Lung microvascular endothelial cell (primary cell): ENCODE measurements at places on chromosomes 16 and 17. TPM values are rescaled to one million over a fixed set of nuclear protein-coding genes. Genes with fewer than 3 reads are reported as not detected.

Gene ADAD2
- total RNA-seq: not detected in 2 replicates

Gene PABPN1L
- not detected in 2 replicates for total RNA-seq

Gene MEIOB
- total RNA-seq: not detected in 2 replicates

Gene DNAH17
- under 0.01 and 0.40 TPM in 2 replicates for total RNA-seq

Gene METTL2A
- 11.3 and 15.9 TPM in 2 replicates for total RNA-seq

- no peak for DNase-seq
These were observed 2.8 kb downstream of the MEOX1 start for GRCh38 chr17:43658900-43659299.

- no peak for DNase-seq
These were observed 13.0 kb downstream of the PITPNC1 start for GRCh38 chr17:67390006-67390645.

GRCh38 chr16:22751104-22751667 is 62.8 kb upstream of the HS3ST2 start:
- no peak for DNase-seq

- DNase-seq: no peak
These were observed 3.4 kb upstream of the ACSF3 start for GRCh38 chr16:89090182-89090630.

- no peak for DNase-seq
These were observed 155.1 kb downstream of the CHD9 start for GRCh38 chr16:53209877-53210276.

DNA sequence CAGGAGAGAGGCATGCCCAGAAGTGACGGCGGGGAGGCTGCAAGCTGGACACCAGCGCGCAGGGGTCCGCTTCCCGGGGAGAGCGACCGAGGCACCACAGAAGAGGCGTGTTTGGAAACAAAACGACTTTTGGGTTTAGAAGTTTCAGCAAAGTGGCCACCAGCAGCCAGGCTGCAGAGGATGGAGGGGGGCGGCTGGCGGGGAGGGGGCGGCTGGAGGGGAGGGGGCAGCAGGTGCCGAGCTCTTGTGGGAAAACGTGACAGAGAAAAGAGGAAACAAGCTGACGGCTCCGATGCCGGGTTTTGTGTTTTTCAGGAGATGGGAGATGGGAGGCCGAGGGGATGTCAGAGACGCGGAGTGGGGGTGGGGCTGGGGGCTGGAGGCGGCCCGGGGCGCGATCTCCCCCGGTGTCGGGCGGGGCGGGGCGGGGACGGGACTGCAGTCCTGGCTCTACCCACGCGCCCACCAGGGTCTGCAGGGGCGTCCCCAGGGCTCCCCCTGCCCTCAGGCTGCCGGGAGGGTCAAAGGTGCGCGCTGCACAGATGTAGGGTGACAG is 32.1 kb upstream of the RPH3AL start:
- DNase-seq: no peak

DNA sequence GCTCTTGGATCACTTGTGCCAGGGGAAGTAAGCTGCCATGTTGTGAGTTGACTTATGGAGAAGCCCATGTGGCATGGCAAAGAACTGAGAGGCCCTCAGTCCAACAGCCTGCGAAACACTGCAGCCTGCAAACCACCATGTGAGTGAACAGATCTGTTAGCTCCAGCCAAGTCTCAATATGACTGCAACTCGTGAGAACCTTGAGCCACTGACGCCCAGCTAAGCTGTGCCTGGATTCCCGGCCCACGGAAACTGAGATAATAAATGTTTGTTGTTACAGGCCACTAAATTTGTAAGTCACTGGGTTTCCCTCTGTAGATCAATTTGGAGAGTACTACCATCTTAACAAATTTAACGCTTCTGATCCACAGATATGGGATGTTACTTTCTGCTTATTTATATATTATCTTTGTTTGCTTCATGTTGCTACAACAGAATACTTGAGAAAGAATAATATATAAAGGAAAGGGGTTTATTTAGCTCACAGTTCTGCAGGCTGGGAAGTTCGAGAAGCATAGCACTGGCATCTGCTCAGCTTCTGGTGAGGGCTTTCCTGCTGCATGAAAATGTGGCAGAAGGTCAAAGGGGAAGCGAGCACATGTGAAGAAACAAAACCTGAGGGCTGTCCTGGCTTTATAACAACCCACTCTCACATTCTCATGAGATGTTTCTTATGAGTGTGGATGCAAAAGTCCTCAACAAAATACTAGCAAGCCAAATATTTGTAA is 29.4 kb upstream of the ATP2A3 start:
- DNase-seq: no peak

DNA sequence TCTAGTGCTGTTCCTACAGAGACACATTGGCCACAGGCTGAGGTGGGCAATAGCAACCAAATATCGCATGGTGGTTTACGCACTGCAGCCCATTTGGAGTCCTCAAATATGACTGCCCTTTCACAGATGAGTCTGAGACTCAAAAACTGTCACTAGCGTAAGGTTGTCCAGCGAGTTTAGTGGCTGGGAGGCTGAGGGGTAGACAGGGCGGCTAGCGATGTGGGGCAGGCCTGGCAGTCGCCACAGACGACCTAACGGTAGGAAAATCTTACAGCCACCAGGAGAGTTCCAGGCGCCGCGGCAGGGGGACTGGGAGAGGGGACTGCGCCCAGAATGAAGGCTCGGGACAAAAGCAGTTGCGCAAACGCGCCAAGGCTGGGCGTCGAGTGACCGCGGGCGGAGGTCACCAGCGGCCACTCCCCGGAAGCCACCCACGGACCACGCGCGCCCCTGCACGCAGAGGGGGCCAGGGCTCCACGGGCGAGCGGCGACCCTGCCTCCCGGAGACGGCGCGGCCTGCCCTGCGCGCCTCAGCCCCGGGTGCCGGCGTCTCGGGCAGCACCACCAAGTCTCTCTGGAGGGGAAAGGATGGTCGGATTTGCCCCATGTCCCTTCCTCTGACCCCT is 699 bp upstream of the MAP1LC3B start:
- peak; percentile 60 for DNase-seq

DNA sequence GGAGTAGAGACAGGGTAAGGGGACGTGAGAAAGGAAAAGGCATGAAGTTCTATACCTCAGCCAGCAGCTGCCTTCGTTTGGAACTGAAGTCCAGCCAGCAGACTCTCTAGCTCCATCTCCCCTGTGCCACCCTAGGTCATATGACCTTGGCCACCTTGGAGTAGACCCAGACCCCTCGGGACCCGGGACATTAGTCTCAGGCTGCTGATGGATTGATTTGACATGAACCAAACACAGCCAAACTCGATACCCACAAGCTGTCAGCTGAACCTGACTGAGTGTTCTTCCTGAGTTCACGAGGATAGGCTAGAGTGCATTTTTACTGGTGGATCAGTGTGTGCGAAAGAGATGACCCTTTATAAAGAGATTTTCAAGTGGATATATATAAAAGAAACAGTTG is 68.5 kb downstream of the YPEL2 start:
- DNase-seq: no peak

DNA sequence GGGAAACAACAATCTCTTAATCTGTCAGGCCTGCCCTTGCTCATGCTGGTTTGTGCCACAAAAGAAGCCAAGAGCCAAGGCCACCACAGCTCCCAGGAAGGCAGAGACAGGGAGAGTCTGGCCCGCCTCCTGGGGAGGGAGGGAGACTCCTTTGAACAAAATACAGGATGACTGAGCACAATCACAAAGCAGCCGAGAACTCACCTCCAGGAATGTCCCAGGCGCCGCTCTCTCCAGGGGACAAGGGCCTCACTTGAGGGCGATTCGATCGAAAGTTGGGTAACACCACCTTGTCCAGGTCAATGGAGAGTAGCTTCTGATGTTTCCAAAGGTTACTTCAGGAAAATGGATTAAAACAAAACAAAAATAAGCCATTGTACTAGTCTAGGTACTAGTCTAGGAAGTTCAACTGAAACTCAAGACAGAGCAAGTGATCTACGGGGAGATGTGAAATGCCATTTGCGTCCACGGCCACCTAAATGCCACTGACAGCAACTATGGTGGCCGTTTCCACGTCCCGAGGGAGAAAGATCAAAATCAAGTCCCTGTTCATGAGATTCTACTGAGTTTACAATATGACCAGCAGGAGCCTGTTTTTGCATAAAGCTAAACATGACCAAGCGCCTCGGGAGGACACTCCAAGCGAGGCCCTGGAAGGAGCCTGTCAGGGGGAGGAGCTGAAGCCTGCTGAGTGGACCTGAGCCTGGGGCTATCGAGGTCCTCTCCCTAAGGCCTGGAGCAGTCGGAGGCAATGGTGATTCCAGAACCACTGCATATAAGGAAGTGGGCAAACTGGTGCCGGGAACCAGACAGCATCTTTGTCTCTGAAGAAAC is 13.4 kb upstream of the SLC38A8 start:
- no peak for DNase-seq

GRCh38 chr17:17836818-17837379 is at the start of gene SREBF1:
SREBF1 (minus strand) TSS chr17:17836986; CDS start chr17:17836817, 169 bp downstream.
- DNase-seq: peak; percentile 63

DNA sequence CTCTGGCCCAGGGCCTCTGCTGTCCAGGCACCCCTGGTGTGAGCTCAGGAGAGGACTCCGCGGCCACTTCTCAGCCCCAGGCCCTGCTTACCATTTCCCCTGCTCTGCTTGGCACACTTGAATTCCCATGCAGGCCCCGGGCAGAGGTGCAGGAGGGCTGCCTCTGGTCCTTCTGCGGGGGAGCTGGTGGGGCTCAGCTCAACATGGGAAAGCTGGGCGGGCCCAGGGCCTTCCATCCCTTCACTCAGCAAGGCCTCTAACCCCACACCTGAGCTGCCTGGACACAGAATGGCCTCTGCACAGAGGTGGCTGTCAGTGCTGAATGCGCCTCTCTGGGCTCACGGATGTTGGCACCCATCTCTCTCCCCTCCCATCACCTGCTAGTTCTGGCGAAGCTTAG is 12.5 kb upstream of the RNPS1 start:
- DNase-seq: no peak

DNA sequence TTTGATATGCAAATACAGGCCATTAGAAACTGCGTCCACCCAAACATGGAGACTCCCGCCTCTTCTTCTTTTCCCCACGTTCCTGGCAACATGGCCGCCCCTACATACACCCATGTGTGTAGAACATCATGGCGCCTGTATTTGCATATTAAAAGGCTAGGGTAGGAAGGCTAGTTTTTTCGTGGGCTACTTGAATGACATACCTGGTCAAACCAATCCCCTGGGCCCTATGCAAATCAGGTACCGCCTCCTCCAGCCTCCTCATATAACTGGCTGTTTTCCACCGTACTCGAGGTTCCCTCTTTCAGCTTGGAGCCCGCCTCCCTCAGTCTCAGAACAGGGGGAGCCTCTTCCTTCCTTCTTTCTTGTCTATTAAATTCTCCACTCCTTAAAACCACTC is 840 bp upstream of the CD300LB start:
- DNase-seq: no peak

DNA sequence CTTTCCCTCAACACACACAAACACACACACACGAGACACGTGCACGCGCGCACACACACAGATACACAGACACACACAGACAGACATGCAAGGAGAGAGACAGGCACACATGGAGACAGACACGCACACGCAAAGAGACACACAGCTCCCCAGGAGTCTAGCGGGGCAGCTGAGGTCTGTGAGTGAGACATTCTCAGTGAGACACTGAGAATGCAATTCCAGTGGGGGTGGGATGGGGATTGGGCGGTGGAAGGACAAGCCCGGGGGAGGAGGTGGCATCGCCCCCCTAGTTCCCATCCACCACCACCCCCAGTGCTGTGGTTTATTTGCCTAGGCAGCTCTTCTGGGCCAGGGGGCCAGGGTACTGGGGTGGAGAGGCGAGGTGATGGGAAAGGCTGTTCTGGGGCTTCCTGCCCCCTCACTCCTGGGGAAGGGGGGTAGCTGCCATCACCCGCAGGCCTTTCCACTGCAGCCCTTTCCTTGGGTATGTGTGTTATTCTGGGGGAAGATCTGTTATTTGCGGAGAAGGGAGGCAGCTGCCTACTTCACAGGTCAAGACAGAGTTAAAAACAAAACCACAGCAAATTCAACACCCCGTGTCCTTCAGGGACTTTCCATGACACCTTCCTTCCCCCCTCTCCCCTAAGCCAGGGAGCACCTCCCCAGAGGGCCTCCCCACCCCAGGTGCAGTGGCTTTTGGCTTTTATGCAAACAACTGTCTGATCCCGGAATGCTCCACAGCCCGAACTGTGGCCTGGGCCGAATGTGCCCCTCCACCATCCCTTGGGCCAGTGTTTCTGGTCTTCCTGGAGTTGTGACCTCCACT is 18.0 kb downstream of the GRB7 start:
- no peak for DNase-seq

DNA sequence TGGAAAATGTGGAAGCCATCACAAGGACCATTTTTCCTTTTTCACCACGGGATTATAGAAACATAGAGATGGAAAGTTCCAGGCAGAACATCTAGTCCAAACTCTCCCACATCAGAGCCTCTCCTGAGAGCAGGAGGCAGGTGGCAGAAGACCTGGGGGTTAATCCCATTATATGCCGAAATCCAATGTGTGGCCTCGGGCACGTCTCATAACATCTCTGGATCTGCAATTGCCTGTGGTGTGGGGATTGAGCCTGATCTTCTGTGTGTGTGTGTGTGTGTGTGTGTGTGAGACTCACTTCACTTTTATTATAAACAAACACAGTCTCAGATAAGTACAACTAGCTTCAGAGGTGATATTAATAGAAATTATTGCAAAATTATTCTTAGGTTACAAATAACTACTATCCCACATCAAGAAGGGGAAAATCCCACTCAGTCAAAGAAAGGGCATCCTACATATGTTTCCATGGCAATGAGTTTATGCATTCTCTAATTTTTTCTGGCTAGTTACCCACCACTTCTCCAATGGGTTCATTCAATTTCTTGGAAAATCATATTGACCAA is 199.1 kb downstream of the FOXL1 start:
- no peak for DNase-seq

DNA sequence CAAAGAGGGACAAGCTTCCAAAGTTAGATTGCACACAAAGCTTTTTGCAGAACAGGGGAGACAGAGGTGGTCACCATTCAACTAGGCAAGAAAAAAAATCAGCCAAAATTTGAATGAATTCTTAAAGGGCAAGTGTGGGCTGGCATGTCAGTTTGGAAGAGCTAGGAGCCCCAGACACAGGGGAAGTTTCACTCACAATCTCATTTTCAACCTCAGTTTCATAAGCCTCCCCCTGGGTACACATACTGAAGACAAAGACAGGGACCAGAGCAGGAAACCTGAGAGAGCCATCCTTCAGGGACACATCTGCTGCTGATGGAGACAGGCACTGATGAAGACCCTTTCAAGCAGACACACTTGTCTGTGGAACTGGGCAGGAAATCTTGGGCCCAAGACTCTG is 106.3 kb upstream of the PSMD7 start:
- no peak for DNase-seq

DNA sequence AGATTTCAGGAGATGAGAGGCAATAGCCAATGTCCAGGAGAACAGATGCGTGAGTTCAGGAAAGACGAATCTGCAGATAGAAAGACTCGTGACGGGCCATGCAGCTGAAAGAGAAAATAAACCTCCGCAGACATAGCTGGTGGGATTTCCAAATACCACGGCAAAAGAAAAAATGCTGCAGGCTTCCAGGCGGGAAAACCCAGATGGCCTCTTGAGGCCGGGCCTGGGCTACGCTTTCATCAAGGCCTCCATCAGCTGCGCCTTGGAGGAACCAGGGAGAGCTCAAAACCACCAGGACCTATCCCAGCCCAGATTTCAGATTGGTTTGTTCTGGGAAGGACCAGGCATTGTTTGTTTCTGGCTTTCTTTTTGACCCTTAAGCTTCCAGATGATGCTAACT is 16.7 kb downstream of the CCDC40 start:
- no peak for DNase-seq

GRCh38 chr17:72244956-72245355 is 124.1 kb downstream of the SOX9 start:
- DNase-seq: no peak
